Calu3 (cell line): ENCODE measurements at places on chromosomes 7 and 10. TPM values are rescaled to one million over a fixed set of nuclear protein-coding genes. Genes with fewer than 3 reads are reported as not detected.

Gene ZWINT
- 111 and 112 TPM in 2 replicates for total RNA-seq

Gene MACROH2A2
- total RNA-seq = 24.5 and 26.9 TPM in 2 replicates

Gene SEC61A2
- total RNA-seq = 7.0 and 7.4 TPM in 2 replicates

Gene TMEM184A
- 61.9 and 75.8 TPM in 2 replicates for total RNA-seq

Gene ZNF239
- total RNA-seq = 10.8 and 10.9 TPM in 2 replicates

Gene MSMB
- 2.4 and 7.4 TPM in 2 replicates for total RNA-seq

Gene OIT3
- 1.4 and 1.9 TPM in 2 replicates for total RNA-seq

DNA sequence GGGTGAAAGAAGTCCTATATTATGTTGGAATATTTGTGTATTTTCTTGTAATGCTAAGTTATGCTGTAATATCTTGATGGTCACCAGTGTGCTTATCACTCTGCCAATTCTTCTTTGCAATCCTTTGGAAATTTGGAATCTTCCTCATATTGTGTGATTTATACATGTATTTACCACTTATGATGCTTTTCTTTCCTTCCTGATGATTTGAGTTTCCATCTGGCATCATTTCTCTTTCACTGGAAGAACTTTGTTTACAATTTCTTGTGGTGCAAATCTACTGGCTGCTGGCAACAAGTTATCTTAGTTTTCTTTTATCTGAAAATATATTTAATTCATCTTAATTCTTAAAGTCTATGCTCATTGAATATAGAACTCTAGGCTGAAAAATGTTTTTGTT lies 29.2 kb downstream of the CFAP69 start:
- H3K4me1 ChIP-seq = peaks cover 8% of the 10 kb centered on the region
- H3K27me3 ChIP-seq = no peaks in the 10 kb centered on the region
- no peak overlapping the region for H3K4me3 ChIP-seq

DNA sequence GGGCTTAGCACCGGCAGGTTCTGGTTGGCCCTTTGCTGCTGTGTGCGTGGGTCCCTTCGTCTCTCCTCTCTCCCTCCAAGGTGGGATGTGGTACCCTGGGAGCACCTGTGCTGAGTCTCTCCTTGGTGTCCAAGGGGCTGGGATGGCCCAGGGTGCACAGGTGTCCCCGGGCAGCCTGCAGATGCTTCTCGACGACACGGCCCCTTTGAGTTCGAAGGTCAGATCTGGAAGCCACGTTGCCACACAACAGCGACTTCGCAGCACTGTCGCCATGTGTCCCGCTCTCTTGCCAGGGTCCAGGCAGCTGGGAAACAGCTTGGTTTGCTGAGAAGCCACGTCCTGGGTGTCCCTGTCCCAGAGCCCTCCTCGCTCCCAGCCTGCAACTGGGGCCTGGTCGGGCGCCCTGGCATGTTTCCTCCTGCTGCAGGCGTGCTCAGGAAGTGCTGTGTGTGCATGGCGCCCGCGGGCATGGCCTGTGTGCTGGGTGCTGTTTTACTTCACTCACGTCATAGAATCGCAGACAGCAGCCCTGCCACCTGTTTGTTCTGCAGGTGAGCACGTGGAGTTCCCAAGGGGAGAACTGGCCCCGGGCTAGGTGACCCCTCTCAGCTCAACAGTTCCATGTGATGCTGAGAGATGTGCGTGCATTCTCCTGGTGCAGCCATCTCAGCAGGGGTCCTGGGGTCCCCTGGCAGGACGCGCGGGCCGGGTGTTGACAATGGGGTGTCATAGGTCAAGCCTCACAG lies 70.9 kb downstream of the DNAJB6 start:
- H3K36me3 ChIP-seq = peaks cover 64% of the 10 kb centered on the region
- no peak for DNase-seq
- no peaks in the 10 kb centered on the region for H3K27me3 ChIP-seq

DNA sequence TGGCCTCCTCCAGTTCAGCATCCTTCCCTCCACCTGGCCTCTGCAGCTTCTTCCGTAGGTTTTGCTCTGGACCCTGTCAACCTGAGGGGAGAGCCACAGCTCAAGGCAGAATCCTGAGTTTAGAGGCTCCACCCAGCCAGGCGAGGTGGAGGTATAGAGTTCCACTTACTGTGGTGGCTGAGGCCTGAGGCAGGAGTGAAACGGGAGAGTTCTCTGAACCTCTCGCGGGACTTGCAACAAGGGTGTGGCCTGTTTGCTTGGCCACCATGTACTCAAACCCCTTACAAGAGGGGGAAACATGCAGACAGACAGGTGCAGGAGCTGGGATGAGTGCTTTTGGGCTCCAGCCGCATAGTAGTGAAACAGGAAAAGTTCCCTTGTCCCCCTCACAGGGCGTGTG lies 154.0 kb upstream of the C7orf33 start:
- no peak overlapping the region for H3K27ac ChIP-seq
- H3K4me3 ChIP-seq = no peak overlapping the region
- H3K4me1 ChIP-seq = no peaks in the 10 kb centered on the region
- DNase-seq = no peak
- H3K27me3 ChIP-seq = peaks cover 39% of the 10 kb centered on the region

- H3K27me3 ChIP-seq = no peaks in the 10 kb centered on the region
- no peak overlapping the region for H3K4me3 ChIP-seq
- no peak overlapping the region for H3K27ac ChIP-seq
- no peaks in the 10 kb centered on the region for H3K4me1 ChIP-seq
- H3K36me3 ChIP-seq = no peaks in the 10 kb centered on the region
Measured at GRCh38 chr10:76411729-76412435, 980.5 kb downstream of the LRMDA start.

- no peaks in the 10 kb centered on the region for H3K27me3 ChIP-seq
- H3K27ac ChIP-seq = no peak overlapping the region
- H3K4me1 ChIP-seq = peaks cover 62% of the 10 kb centered on the region
- no peak for DNase-seq
- H3K36me3 ChIP-seq = peaks cover 19% of the 10 kb centered on the region
- H3K4me3 ChIP-seq = no peak overlapping the region
Measured at GRCh38 chr7:50775231-50775630, 7.5 kb downstream of the GRB10 start.

GRCh38 chr7:120966961-120967360 lies 16.4 kb downstream of the ING3 start:
- H3K27me3 ChIP-seq = no peaks in the 10 kb centered on the region
- H3K4me3 ChIP-seq = no peak overlapping the region
- no peak for DNase-seq
- H3K27ac ChIP-seq = no peak overlapping the region
- no peaks in the 10 kb centered on the region for H3K4me1 ChIP-seq

DNA sequence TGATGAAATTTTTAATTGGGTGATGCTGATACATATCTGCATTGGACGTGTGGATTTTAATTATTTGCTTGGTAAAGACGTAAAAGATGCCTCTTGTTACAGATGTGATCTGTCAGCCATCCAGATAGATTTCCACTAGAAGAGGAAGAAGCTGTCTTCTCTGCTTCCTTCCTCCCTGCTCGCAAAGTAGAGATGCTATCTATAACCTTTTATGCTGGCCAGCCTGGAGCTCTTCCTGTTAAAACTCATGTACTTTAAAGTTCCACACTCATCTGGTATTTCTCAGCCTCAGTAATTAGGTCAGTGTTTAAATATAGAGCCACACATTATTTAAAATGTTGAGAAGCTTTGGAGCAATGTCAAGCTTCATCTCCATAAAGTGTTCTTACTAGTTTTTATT lies 51.2 kb upstream of the TMEM229A start:
- DNase-seq = no peak
- H3K36me3 ChIP-seq = peaks cover 8% of the 10 kb centered on the region
- H3K4me1 ChIP-seq = peaks cover 40% of the 10 kb centered on the region

DNA sequence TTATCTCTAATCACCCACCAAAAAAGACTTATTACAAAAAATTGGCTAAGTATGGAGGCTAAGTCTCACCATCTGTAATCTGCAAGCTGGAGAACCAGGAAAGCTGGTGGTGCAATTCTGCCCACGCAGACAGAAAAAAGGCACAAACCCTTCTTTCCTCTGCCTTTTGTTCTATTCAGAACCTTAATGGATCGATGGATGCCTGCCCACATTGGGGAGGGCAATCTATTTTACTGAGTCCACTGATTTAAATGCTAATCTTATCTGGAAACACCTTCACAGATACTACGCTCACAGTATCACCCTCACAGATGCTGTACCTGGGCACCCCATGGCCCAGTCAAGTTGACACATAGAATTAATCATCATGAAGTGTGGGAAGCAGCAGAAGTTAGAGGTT lies 10.2 kb downstream of the IGFBP3 start:
- H3K4me1 ChIP-seq = peaks cover 17% of the 10 kb centered on the region
- H3K27ac ChIP-seq = no peak overlapping the region
- peaks cover 43% of the 10 kb centered on the region for H3K36me3 ChIP-seq
- no peaks in the 10 kb centered on the region for H3K27me3 ChIP-seq
- no peak overlapping the region for H3K4me3 ChIP-seq
- DNase-seq = no peak

- no peak overlapping the region for H3K4me3 ChIP-seq
- H3K4me1 ChIP-seq = peaks cover 23% of the 10 kb centered on the region
- no peaks in the 10 kb centered on the region for H3K36me3 ChIP-seq
- H3K27ac ChIP-seq = no peak overlapping the region
Measured at GRCh38 chr7:16270844-16271243, 150.5 kb downstream of the CRPPA start.

- no peak overlapping the region for H3K27ac ChIP-seq
- H3K27me3 ChIP-seq = peaks cover 24% of the 10 kb centered on the region
- H3K36me3 ChIP-seq = no peaks in the 10 kb centered on the region
- H3K4me3 ChIP-seq = no peak overlapping the region
Measured at GRCh38 chr10:127592586-127592985, 43.5 kb downstream of the NPS start.

- H3K36me3 ChIP-seq = peaks cover 3% of the 10 kb centered on the region
- no peak overlapping the region for H3K4me3 ChIP-seq
- H3K4me1 ChIP-seq = no peaks in the 10 kb centered on the region
- no peak for DNase-seq
- H3K27me3 ChIP-seq = peaks cover 57% of the 10 kb centered on the region
- H3K27ac ChIP-seq = no peak overlapping the region
Measured at GRCh38 chr7:157515342-157516041, 178.7 kb downstream of the DNAJB6 start.

- H3K4me1 ChIP-seq = no peaks in the 10 kb centered on the region
- H3K27me3 ChIP-seq = no peaks in the 10 kb centered on the region
- DNase-seq = no peak
- no peak overlapping the region for H3K4me3 ChIP-seq
- no peaks in the 10 kb centered on the region for H3K36me3 ChIP-seq
Measured at GRCh38 chr10:1807924-1808323, 70.6 kb upstream of the ADARB2 start.

GRCh38 chr7:138282997-138283396 lies 177.1 kb upstream of the TRIM24 start:
- H3K27ac ChIP-seq = no peak overlapping the region
- no peaks in the 10 kb centered on the region for H3K27me3 ChIP-seq
- no peak overlapping the region for H3K4me3 ChIP-seq
- H3K4me1 ChIP-seq = no peaks in the 10 kb centered on the region

DNA sequence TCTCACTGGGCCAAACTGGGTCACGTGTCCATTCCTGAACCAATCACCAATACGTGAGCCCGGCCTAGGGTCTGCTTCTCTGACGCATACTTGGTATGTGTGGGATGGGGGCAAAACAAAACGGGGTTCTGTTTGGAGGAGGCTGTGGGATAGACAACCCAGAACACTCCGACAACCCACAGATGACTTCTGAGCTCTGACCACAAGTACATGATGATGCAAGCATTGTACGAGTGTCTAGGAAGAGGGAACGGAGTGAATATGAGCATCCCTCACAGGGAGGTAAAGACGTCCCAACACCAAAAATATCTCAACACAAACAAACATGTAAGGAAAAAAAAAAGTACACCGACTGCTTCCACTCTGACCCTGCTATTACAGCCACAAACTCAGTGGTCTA lies 5.6 kb downstream of the DAGLB start:
- DNase-seq = no peak
- H3K4me3 ChIP-seq = no peak overlapping the region
- H3K27me3 ChIP-seq = no peaks in the 10 kb centered on the region
- H3K27ac ChIP-seq = no peak overlapping the region
- peaks cover 69% of the 10 kb centered on the region for H3K36me3 ChIP-seq

- H3K4me3 ChIP-seq = no peak overlapping the region
- no peaks in the 10 kb centered on the region for H3K36me3 ChIP-seq
- peaks cover 38% of the 10 kb centered on the region for H3K4me1 ChIP-seq
- H3K27ac ChIP-seq = no peak overlapping the region
- DNase-seq = no peak
Measured at GRCh38 chr10:77163670-77164348, 473.8 kb downstream of the KCNMA1 start.

- H3K27ac ChIP-seq = no peak overlapping the region
- no peaks in the 10 kb centered on the region for H3K36me3 ChIP-seq
- H3K4me1 ChIP-seq = no peaks in the 10 kb centered on the region
Measured at GRCh38 chr10:104099269-104099668, 13.6 kb upstream of the COL17A1 start.

- H3K36me3 ChIP-seq = no peaks in the 10 kb centered on the region
- H3K27ac ChIP-seq = no peak overlapping the region
- no peaks in the 10 kb centered on the region for H3K4me1 ChIP-seq
- H3K4me3 ChIP-seq = no peak overlapping the region
- no peaks in the 10 kb centered on the region for H3K27me3 ChIP-seq
Measured at GRCh38 chr10:132779549-132780294, 6.2 kb downstream of the NKX6-2 start.

DNA sequence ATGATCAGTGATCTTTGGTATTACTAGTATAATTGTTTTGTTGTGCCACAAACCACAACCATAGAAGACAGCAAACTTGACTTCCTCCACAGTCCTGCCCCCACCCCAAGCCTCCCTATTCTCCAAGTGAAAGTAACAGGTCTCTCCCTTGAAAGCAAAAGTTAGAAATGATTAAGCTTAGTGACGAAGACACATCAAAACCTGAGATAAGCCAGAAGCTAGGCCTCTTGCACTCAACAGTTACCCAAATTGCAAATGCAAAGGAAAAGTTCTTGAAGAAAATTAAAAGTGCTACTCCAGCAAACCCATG lies 7.5 kb downstream of the SAR1A start:
- H3K27ac ChIP-seq = no peak overlapping the region
- DNase-seq = no peak
- peaks cover 28% of the 10 kb centered on the region for H3K4me1 ChIP-seq
- H3K27me3 ChIP-seq = no peaks in the 10 kb centered on the region
- H3K36me3 ChIP-seq = peaks cover 40% of the 10 kb centered on the region

DNA sequence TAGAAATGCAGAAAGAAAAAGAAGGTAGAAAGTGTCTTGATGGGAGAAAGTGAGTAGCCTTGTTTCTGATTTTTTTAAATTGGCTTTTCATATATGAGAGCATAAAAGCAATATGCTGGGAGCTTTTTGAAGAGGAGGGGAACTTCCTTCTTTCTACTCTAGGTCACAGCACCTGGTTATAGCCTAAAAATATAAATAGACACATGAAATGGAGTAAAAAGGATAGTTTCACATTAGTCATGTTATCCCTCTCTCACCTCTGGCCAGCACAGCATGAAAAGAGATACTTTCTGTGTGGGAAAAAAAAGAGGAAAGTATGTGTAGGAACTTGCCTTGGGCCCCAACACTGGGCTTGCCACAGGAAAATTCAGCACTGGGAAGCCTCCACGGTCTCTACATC lies 292.2 kb upstream of the ZWINT start:
- no peaks in the 10 kb centered on the region for H3K4me1 ChIP-seq
- H3K27ac ChIP-seq = no peak overlapping the region
- no peaks in the 10 kb centered on the region for H3K36me3 ChIP-seq
- DNase-seq = no peak
- no peak overlapping the region for H3K4me3 ChIP-seq

DNA sequence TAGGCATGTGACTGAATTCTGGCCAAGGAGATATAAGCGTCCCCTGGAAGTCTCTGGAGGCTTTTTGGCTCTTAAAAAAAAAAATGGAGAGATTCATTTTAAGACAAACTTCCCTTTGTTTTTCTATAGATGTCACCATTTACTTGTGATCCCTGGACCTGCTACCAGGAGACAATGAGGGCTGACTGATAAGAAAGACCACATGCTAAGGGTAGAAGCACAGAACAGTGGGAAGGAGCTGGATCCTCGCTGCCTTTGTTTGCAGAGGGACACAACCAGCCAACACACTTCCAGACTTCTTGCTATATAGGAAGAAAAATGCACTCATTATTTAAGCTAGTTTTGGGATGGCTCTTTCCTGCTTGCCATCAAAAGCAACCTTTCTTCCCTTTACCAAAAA lies 172.2 kb downstream of the GRM8 start:
- no peak for DNase-seq
- H3K4me1 ChIP-seq = peaks cover 6% of the 10 kb centered on the region
- H3K36me3 ChIP-seq = no peaks in the 10 kb centered on the region
